Spinal cord (tissue), 10 donors: ENCODE measurements at places on chromosomes 16 and 17. TPM values are rescaled to one million over a fixed set of nuclear protein-coding genes. Genes with fewer than 3 reads are reported as not detected.

- no peak for DNase-seq
Measured at GRCh38 chr16:12557786-12558185, 245.9 kb downstream of the CPPED1 start.

The CA5A gene
- not detected for total RNA-seq

DNA sequence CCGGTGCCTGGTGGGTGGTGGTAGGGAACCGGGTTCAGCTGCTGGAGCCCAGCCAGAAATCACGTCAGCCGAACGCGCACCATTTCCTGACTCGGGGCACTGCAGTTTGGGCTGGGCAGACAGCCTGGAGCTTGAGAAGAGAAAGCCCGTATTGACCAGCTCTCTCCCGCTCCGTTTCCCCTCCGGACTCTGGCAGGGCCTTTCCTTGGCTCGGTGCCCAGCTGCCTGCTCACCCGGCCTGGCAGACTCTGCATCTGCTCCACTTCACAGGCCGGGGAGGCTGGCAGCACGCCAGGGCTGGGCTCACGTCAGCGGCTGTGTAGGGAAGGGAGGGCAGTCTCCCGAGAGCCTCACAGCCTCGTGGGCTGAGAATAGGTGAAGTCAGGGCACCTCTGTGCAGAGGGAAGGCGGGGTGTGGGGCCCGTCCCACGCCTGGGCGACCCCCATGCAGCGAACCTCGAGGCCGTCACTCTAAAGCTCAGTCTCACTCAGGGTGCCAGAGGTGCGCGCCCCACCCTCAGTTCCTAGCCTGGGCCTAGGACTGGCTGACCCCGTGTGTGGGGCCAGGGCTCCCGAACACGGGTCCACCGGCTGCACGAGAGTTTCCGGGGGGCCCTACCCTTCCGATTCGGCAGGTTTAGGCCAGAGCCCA, 59.1 kb downstream of the OR1D5 start:
- peak; percentile 95 for DNase-seq

The KRTAP2-3 gene
- total RNA-seq: not detected

DNA sequence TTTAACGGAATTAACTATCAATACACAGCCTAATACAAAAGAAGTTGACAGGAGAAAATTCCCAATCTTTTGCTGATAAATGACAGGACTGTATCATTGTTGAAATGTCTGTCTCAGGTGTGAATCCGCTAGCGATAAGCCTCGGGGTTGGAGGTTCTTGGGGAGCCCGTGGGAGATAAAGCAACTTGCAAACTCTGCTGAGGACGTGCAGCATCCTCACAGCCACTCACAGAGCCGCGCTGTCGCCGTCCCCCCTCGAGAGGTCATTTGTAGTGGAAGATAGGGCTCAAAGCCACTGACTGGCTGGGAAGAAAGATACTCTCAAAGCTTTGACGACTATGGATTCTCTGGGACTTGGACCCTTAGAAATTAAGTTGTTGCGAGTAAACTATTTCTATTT, 17.0 kb downstream of the MAP1LC3B start:
- no peak for DNase-seq

DNA sequence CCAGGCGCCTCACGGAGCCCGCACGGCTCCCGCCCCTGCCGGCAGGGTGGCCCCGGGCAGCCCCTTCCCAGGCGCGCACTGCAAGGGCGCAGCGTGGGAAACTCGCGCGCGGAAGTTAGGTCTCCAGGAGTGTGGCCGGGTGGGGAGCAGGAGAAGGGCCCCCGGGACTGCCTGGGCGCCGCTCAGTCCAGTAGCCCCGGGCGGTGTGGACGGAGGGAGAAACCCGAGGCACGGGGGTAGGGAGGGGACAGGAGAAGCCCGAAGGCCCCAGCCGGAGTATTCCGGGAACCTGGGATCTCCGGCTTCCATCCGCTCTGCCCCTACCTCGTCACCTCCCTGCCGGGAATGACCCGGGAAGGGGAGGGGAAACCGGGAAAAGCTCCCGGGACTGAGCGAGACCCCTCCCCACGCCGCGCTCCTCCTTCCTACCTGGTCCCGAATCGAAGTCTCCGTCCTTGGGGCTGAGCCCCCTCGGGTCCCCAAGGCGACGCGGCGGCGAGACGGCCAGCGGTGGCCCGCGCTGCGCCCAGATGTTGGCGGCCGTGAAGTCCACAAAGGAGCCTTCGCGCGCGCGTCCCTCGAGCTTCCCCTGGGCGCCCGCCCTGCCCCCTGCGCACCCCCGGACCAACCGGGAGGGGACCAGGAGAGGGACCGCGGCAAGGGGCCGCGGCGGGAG, 418 bp downstream of the SOCS3 start:
- peak; percentile 40 for DNase-seq

The AGRP gene
- total RNA-seq: not detected

- no peak for DNase-seq
Measured at GRCh38 chr16:17343728-17344127, 127.0 kb downstream of the XYLT1 start.

DNA sequence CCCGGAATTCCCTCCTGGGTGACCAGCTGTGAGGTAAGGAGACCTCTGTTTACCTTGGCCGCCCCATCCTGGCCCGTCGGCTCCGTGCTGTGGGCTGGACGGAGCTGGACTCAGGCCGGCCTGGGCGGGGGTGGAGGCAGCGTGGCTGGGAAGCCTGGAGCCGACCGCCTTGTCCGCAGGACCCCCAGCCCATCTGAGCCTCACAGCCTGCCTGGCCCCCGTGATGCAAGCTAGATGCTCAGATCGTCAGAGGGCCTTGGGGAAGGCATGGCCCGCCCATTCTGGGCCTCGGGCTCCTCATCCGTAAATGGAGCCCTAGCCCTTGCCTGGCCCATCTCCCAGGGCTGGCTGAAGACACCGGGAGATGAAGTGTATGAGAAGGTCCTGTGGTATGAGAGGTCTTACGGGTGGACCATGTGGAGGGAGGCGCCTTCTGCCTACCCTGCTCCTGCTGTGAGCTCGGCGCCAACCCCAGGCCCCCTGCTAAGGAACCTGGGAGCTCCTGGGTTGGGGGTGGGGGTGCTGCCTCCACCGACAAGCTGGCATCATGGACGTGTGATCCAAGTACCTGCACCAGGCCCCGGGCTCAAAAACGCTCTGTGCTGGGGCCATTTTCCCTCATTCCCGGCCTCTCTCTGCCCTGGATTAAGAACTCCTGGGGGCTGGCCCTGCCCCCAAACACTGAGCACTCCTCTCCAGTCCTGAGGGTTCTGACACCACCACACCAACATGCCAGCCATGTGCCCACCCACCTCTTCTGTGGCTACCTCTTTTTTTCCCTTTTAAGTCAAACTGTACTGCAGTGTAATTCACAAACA, 5.4 kb upstream of the P2RX1 start:
- DNase-seq: no peak

DNA sequence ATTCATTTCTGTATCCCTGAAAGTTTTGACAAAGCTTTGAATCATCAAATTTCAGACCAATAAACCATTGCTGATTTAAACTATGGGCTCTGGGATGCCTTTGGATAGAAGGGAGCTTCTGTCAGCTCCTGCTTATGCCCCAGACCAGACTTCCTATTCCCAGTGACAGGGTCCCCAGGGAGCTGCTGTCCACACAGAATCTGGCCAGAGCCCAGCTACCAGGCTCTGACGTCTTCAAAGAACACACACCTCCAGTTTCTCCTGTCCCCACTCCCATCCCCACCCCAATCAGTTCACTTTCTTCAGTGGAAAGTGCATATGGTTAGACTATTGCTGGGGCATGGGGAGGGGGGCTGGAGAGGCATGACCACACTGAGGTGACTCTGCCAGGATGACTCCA, 51.6 kb upstream of the SREBF1 start:
- no peak for DNase-seq

DNA sequence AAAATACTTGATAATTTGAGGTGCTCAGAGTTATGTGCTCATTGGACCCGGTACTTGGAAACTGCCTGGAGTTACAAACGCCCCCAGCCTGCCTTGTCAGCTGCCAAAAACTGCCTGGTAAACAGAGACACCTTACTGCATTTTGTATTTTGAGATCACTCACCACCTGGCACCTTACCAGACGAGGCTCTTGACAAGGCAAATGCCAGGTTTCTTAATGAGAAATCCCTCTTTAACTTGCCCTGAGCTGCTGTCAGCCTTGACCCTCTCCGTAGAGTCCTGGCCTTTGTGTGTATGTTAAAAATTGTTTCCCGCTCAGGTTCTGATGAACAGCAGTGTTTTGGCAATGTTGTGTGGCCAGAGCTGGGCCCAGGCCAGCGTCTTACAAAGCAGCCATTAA, 28.8 kb downstream of the SYT17 start:
- peak; percentile 8 for DNase-seq

DNA sequence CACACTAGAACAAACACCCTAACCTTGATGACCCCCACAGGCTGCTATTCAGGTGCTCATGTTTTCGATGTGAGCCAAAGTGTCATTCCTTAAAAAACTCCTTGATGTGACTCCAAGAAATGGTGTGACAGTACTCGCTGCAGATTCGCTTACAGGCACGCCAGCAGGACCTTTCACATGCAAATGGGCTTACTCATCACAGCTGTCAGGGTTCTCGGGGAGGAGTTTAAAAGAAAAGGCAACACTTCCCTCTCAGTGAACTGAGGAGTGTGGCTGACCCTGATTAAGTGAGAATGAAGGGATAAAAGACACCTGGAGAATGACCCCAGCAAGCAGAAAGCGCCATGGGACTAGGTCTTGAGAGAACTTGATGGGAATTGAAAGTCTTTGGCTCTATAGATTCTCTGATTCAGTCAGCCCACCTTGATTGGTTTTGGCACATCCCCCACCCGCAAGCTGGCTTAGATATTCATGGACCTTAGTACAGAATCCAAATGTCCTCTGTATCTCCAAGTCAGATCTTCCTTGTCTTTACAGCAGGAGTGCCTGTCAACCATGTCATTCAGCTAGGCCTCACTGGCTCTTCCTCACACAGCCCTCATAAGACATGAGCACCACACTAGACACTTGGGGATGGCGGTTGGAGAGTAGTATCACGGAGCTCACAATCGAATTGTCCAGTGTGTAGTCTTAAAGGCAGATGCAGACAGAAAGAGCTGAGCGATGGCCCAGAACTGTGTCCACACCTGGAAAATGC, 82.6 kb downstream of the HIC1 start:
- DNase-seq: peak; percentile 51

DNA sequence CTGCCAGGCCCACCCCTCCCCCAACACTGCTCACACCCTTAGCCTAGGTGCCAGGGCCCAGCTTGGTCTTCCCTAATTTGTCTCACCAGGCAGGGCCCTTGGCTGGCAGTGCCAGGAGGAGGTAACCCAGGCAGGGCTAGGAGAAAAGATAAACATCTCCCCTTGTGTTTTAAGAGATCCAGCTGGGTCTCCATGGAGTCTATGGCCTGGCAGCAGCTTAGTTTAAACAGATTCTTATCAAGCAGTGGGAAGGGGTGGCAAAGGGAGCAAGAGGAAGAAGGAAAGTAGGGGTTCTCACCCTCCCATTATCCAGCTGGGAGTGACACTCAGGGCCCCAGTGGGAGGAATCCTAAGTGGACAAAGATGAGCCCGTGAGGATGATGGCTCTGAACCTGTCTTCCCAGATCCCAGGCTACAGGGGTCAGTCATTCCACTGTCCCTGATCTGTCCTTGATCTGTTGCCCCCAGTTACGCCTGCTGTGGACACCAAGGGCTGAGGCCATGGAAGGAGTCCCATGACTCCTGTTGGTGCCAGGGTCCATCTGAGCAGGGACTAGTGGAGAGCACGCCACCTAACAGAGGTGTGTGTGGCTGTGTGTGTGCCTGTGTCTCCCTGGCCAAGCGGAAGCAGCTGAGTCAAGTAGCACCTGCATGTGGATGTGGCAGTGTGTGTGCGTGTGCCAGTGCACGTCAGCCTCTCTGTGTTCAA, 47.4 kb upstream of the MEIOC start:
- no peak for DNase-seq

The KRT12 gene
- total RNA-seq: 0.40 TPM

The PRR15L gene
- total RNA-seq: 0.17 TPM

The TMEM100 gene
- total RNA-seq: 63.7 TPM

The DNAI2 gene
- 6.4 TPM for total RNA-seq

The RND2 gene
- total RNA-seq: 19.2 TPM

The ABCA10 gene
- total RNA-seq: 21.4 TPM

DNA sequence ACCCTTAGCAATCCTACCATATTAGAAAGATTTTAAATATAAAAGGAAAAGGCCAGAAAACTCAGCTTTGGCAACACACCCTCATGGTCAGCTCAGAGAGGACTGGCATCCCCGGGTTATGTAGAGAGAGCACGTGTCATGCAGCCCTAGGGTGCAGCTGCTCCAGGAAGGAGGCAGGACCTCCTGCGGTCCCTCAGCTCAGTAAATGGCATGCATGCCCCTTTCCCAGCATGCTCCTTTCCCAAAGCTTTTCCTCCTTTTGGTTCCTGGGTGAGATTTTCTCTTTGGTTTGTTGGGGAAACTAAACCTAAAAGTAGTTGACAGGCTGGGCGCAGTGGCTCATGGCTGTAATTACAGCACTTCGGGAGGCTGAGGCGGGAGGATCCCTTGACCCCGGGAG, 3.9 kb downstream of the GAN start:
- no peak for DNase-seq

DNA sequence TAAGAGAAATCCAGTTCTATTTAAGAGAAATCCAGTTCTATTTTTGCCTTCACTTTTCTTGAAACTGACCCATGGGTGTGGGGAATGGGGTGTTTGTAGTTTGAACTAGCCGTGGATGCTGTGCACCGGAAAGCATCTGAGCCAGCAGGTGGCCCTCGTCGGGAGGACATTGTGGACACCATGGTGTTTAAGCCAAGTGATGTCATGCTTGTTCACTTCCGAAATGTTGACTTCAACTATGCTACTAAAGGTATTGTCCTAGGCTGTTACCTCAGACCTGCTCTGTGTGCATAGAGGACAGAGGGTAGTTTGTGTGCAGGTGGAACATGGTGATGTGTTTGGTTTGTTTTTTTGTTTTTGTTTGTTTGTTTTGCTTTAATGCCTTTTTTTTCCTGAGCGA, 3.3 kb downstream of the ATXN2L start:
- no peak for DNase-seq

The NXPH3 gene
- 2.6 TPM for total RNA-seq

- peak; percentile 30 for DNase-seq
Measured at GRCh38 chr16:66091471-66091891, 275.0 kb upstream of the CDH5 start.

DNA sequence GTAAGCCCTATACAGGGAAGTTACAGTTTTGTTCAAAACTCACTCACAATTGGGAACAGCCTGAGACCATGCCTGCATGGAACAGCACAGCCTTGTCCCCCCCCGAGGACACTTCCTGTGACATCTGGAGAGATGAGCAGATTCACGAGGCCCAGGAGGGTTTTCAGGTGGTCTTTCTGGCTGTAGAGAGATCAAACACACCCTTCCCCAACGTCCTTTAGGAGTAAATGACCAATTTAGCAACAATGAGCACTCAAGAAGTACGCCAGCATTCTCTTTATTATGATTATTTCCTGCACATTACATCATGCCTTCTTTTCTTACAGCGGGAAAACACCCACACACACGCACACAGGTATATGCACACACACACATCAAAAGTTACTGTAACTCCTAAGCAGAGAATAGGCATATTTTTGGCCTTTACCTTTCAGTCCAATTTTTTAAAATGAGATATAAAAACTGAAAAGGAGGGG, 39.0 kb downstream of the ADCY9 start:
- DNase-seq: no peak

DNA sequence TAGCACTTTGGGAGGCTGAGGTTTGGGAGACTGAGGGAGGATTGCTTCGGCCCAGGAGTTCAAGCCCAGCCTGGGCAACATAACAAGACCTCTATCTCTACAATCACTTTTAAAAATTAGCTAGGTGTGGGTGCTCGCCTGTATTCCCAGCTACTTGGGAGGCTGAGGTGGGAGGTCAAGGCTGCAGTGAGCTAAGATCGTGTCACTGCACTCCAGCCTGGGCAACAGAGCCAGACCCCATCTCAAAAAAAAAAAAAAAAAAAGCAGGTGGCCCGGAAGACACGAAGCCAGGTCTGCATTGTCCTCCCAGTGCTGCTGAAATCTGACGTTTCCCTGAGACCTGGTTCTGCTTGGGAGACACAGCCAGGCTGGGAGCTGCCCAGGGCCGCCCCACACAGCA, 18.8 kb upstream of the TIMP2 start:
- DNase-seq: no peak
